ENCODE measurements at places on chromosomes 4 and X.

- DNase-seq, result no peak
Measured at GRCh38 chr4:76095568-76095967, 21.1 kb downstream of the ART3 start.

GRCh38 chr4:150849016-150849415 is 166.1 kb downstream of the LRBA start:
- no peak for DNase-seq

GRCh38 chrX:50067435-50068284 is 133.1 kb downstream of the AKAP4 start:
- no peak for DNase-seq

GRCh38 chr4:42806303-42806835 is 86.1 kb upstream of the GRXCR1 start:
- no peak for DNase-seq

GRCh38 chrX:8403988-8404387 is 60.6 kb upstream of the VCX3B start:
- DNase-seq, result no peak

DNA sequence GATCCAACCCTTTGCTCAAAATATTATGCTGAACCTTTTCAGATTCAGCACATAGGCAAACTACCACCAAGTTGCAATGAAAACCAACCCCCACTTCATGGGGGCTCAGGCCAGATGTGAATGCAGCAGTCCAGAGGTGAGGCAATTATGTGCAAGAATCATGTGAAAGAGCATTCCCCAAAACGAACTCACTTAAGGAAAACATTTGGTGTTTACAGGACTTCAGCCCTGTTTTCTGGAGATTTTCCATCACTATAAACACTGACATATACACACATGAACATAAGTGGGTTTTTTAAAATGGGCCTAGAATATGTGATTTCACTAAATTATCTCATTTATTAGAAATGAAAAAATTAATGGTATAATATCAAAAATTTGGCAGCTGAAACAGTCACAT is 31.5 kb downstream of the BMP3 start:
- DNase-seq, result no peak

DNA sequence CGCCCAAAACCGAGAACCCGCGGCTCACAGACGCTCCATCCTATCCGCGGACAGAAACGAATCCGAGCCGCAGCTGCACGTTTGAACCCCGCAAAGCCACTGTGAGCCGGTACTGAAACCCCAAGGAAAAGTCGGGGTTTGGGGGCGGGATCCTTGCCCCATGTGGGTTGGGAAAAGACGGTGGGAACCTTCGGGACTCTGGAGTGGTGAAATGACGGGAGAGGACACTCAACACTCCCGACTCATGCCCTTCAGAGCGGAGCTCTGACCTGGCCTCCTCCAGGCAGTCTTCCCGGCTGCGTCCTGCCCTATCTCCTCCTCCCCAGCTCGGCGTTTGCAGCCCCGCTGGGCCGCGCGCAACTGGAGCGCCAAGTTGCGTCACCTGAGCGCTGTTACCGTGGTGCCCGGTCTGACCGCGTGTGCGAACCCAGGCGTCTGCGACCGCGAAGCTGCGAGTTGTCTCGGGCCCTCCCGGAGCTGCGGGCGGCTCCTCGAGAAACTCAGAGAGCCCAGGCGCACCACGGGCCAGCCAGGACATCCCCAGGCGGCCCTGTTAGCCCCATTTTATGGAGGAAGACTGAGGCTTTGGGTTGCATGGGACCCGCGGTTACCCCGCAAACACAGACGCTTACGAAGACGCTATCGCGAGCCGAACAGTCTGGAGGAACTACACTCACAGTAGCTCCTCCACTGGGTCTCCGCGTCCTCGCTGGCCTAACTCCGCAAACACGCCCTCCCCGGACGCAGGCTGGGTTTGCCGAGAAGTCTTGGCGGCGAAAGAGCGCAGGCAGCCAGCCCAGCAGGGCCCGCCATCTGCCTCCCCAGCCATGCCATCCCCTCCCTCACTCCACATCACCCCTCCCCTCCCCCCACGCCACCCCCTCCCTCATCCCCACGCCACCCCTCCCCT is 20.3 kb upstream of the HMX1 start:
- DNase-seq, result no peak

DNA sequence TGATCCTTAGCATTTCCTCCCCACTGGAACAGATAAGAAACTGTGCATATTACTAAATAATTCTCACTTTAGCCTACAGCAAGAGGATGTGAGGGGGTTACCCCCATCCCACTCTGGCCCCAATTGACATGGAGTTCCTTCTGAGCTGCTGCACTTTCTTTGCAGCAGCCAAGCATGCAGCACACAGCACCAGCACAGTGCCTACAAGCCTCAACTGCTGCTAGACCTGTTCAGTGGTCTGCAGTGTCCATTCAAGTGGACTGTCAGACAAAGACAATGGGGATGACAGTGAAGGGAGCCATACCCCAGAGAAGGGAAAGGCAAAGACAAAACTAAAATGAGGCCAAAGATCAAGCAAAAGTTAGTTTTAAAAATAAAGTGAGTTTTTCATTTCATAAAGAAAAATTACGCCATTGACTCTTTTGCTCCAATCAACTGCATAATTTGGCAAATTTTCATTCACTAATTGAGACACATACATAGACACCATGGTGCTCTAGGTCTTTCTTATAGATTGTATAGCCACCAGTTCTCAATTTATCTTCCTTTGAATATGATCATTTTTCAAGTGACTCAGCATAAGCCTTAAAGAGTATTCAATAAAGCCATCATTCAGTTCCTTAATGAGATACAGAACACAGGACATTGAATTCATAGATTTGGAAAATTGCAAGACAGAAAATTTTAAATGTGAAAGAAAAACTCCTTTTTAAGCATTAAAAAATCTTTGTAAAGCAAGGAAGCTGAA is 410.6 kb downstream of the HNRNPD start:
- DNase-seq, result no peak

DNA sequence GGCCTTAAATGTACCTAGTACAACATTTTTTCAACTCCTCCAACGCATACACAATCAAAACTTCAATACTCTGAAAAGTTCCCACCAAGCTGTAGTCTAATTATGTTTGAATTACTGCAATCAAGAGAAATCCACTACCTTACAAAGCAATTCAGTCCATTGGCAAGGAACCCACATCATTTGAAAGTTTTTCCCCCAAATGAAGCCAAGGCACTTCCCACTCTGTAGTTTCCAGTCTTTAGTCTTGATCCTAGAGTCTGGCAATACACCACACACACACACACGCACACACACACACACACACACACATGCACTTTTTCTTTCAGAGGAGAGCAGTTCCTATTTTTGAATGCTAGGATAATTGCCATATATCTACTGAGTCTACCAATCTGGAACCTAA is 79.6 kb downstream of the ANTXR2 start:
- DNase-seq, result no peak
